ENCODE measurements at places on chromosomes 12 and 14.

DNA sequence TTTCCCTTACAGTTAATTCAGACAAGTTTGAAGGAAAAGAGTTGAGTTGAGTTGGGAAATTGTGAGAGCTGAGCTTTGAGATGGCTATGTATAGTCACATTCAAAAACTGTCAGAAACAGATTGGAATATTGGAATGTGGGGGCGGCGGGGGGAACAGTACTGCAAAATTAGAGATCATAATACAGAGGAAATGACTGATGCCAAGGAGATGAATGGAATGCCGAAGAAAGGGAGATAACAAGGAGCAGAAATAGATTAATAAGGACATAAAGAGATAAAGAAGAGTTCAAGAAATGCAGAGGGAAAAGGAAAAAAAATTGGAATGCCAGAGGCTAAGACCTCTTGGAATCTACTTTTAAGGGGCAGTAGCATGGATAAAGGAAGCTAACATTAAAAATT, 3.2 kb upstream of the OR4K5 start:
- no peak for DNase-seq

GRCh38 chr12:92675092-92675865, 27.5 kb upstream of the PLEKHG7 start:
- DNase-seq = no peak

- DNase-seq = no peak
Observed at GRCh38 chr14:59337141-59337611, 128.0 kb downstream of the GPR135 start.

- no peak for DNase-seq
Observed at GRCh38 chr12:81141217-81141616, 63.3 kb downstream of the ACSS3 start.

DNA sequence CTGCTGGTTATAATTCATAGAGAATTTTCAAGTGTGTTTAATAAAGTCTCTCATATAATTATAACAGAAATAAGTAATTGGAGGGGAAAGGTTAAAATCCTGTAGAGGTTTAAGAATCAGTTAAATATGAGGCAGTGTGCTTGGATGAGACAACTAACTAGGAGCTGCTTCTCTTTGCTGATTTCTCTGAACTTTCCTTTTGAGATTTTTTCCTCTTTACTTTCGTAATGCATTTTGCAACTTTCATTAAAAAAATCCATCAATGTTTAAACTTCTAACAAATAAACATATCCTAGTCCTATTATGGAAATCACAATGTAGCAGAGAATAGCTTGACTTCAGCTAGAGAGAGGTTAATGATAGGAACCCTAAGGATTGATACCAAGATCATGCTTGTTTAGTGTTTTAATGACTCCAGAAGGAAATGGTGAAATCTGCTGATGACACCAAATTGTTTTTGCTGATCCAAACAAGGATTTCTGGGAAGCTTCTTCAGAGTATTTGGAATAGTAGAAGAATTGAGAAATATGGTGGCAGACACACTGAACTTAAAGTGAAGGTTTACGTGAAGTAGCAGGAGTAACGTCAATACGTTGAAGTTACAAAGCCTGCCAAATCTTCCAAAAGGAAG, 122.6 kb downstream of the RAD51B start:
- DNase-seq = no peak

- no peak for DNase-seq
Observed at GRCh38 chr14:78595797-78596196, 425.6 kb downstream of the NRXN3 start.

DNA sequence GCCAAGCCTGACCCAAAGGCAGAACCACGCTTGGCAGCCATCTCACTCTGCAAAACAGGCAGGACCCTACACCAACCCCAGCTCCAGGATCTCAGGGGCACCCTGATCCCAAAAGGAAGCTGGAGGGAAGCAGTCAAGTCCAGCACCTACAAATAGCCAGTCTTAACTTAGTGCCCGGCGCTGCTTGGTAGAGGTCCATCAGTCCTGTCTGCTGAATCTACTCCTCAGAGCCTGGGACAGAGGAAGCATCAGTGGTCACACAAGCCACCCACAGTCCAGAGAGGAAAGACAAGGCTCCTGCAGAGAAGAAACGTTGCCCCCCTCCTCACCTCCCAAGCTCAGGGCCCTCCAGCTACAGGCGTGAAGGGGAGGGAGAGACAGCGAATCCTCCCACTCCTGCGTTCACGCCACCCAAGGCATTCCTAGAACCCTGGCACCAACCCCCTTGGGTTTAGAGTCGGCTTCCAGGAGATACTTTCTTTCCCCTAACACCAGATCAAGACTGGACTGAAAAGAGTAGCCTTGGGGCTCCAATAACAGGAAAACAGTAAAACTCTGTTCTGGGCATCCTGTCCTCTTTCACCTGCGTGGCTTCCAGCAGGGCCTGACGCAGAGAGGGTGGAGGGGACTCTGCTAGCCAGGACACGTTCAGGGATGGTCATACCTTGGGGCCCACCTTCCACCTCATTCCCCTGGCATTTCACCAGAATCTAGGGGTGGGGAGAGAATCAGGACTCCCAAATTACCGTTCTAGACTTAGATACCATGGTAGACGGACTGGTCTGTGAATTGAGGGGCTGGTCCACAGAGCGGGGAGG, 1.2 kb downstream of the PXN start:
- DNase-seq = no peak

DNA sequence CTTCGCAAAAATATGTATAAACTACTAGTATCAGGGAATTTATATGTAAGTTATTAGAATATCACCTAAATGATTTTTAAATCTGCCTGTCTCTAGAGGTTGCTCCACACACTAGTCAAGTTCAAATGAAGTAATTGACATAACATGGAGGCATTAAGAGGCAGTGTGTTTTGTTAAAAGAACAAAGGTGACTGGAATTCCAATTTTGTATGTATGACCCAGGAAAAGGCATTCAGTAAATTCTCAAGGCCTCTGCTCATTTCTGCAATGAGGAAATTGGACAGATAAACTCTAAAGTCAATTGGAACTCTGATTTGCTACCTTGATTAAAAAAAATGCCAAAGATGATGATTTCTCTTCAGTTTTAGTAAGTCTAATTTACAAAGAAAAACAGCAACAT, 117.1 kb downstream of the NAV3 start:
- DNase-seq = no peak

DNA sequence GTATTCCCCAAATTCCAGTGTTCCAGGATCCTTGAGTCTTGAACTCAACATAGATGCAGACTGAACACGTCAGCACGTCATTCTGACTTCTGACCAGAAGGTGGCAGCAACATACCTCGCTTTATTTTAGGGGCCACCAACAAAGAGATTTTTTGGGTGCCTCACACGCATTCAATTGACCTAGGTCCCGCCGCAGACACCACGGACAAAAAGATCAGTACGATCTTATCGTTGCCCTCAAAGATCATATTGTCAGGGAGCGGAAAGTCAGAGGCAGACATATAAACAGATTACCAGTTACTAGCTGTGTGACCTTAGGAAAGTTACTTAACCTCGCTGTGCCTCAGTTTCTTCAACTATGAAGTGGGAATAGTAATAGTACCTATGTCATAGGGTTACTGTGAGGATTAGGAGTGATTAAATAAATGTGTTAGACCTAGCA, 6.5 kb upstream of the PRPH start:
- peak; percentile 72 for DNase-seq

- DNase-seq = no peak
Observed at GRCh38 chr12:128643155-128643554, 180.6 kb downstream of the SLC15A4 start.

DNA sequence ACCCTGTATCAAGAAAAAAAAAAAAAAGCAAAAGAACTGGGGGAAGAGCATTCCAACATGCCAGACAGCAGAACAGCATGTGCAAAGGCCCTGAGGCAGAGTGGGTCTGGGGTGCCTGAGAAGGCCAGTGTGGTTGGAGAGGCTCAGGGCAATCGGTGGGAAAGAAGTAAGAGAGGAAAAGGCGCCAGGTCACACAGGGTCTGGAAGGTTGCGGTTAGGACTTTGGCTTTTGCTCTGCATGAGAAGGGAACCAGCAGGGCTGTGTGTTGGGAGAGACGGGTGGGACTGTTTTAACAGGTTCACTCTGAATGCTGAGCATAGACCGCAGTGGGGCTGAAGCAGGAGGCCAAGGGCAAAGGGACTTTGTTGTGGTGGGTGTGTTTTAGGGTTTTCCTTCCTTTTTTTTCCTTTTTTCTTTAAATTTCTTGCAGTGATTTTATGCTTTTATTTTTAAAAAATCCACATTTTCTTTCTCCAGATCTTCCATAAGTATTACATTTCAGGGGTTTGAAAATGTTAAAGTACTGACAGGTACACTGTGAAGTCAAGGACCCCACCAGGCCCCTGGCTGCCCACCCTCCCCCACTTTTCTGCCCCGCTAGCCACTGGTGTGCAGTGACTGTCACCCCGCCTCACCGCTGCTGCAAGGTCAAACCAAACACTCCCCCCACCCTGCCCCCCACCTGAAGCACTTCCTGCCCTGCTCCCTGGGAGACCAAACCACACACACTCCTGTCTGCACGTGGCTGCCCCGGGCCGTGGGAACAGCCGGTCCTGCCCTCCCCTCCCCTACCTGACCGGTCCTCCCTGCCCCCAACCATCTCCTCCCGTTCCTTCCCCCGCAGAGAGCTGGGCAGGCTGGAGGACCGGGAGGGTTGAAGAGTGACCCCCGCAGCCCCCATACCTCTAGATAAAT, 30.0 kb downstream of the DTX1 start:
- peak; percentile 30 for DNase-seq

GRCh38 chr12:45986641-45987339, 3.6 kb downstream of the SCAF11 start:
- no peak for DNase-seq

DNA sequence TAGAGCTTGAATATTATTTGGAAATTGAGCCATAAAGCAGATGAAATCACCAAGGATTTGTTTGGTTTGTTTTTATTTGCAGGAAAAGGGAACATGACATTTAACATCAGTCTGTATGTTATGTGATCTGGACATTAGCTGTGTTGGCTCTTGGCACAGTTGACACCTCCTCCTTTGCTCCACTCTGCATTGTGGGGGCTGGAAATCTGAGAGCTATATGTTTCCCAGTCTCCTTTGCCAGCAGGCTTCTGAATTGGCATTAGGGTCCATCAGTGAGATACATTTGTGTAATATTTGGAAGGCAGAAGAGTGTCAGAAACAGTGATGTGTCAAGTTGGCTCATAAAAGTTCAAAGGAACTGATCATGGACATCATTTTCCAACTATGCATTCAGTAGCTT, 322.1 kb upstream of the ATP2B1 start:
- DNase-seq = no peak

GRCh38 chr14:98298481-98299244, 973.3 kb downstream of the BCL11B start:
- no peak for DNase-seq

DNA sequence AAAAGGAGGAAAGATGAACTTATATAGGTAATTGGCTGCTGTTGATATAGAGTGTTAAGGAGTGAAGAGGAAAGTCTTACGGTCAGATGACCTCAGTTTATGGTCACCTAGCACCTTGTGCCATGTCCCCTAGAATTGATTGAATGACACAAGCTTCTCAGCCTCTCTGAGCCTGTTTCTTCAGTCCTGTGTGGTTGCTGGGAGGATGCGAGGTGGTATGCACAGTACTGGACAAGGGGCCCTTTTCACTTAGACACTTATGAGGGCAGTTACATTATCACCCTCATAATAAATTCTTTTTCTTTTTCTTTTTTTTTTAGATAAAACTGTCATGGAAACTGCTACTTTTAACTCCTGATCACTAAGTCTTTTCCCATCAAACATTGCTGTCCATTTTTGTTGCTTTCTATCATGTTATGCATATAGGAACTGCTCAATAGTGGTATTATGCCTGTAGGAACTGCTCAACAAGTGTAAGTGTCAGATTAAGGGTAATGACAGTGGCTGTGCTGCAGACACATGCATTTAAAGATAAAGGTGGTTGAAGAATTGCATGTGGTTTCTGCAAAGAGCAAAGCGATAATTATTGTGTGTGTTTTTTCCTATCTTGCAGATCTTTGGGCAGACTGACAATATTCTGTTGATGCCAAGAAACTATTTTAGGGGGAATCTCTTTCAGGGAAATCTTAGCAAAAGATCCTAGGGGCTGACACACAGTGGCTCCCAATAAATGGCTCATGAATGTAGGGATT, 11.6 kb downstream of the ANO6 start:
- no peak for DNase-seq

DNA sequence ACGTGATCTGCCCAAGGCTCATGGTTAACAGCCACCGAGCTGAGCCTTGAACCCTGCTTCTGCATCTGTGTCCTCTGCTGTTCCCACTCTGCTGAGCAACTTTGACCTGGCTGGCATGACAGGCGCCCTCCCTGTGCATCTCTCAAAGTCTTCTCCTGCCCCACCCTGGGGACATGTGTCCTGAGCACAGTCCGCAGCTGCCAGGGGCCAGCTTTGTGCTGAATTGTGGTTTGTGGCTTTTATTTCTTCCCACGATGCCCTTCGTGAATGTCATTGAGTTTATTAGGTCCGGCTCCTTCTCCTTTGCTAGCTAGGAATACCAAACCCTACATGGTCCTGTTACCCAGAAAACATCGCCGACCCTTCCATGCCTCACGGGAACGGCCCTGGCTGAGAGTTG, 161.0 kb downstream of the TSPAN9 start:
- no peak for DNase-seq

GRCh38 chr14:96376093-96376492, 12.8 kb downstream of the GSKIP start:
- no peak for DNase-seq

GRCh38 chr14:75446447-75446846, 18.6 kb downstream of the JDP2 start:
- DNase-seq = no peak

GRCh38 chr12:109714913-109715244, 1.3 kb downstream of the FAM222A start:
- no peak for DNase-seq

DNA sequence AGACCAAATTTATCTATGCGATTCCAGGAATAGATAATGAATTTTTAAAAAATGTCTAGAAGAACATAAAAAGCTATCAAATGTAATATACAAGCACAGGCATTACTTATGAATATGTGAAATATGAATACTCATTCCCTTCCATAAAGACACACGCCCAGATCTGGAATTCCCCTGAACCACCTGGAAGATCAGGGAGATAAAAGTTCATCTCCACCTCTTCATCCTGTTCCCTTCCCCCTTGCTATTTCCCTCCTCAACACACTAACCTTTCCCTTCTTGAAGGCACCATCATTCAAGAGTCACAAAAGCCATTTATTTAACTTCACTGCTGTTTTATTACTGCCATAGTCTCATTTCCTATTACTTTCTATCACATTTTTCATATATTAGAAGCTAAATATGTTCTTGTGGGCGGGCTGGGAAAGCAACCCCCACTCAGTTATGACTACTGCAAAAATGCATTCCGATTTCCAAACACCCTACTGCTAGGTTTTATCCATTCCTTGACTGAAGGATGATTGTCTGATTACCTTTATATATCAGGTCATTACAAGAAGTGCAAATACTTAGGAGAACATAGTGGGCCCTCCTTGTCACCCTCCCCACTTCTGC, 16.1 kb downstream of the FGD6 start:
- DNase-seq = no peak

- no peak for DNase-seq
Observed at GRCh38 chr14:89899917-89900663, 54.4 kb downstream of the EFCAB11 start.
